ENCODE measurements at places on chromosomes 6 and 20.

- peak; percentile 29 for DNase-seq
These were observed 13.8 kb upstream of the IYD start for GRCh38 chr6:150354754-150355571.

- no peak for DNase-seq
These were observed 62.4 kb upstream of the TNFAIP3 start for GRCh38 chr6:137804637-137805036.

- DNase-seq, result no peak
These were observed 125.6 kb downstream of the CDC5L start for GRCh38 chr6:44512868-44513741.

- no peak for DNase-seq
These were observed 2.2 kb downstream of the CENPB start for GRCh38 chr20:3784216-3784853.

DNA sequence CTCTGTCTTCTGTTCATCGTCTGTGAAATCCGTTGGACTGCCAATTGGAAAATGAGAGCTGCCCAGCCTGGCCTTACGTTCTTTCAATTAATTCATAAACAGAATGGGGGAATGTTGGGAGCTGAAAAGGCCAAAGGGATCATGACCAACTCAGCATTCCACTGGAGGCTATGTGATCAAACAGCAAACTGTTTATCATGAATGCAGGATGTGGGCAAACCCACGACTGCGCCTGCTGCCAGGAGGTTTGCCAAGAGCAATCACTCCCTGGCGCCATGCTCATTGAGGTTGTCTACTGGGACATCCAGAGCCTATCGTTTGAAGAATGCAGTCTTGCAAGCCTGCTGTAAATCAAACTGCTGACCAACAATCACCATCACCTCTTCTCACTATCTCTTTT, 9.3 kb upstream of the FKBP1A start:
- DNase-seq, result no peak

DNA sequence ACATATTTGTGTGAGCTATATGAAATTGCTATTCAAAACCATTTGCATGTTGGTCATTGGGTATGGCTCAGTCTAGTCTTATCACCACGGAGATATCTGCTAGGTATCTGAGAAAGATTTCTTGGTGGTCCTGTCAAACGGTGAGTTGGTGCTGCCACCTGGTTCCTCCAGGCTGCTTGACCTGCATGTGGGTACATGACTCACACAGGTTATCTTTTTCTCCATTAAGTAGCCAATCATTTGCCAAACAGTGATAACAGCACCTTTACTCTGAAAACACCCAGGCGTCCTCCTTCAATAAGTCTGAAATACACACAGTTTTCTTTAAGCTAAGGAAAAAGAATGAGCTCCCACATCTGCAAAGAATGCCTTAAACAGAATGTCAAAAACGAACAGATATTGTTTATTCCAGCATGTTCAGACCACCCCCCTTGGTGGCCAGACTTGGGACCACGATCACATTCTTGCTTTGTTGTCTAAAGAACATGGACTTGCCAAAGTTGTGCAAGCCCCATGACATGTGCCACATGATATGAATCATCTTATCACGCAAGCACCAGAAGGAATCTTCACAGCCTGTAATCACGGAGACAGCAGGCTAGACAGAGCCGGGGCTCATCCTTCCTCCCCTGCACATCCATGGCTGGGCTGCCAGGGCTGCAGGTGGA, 200.7 kb upstream of the THBS2 start:
- DNase-seq, result peak; percentile 55

DNA sequence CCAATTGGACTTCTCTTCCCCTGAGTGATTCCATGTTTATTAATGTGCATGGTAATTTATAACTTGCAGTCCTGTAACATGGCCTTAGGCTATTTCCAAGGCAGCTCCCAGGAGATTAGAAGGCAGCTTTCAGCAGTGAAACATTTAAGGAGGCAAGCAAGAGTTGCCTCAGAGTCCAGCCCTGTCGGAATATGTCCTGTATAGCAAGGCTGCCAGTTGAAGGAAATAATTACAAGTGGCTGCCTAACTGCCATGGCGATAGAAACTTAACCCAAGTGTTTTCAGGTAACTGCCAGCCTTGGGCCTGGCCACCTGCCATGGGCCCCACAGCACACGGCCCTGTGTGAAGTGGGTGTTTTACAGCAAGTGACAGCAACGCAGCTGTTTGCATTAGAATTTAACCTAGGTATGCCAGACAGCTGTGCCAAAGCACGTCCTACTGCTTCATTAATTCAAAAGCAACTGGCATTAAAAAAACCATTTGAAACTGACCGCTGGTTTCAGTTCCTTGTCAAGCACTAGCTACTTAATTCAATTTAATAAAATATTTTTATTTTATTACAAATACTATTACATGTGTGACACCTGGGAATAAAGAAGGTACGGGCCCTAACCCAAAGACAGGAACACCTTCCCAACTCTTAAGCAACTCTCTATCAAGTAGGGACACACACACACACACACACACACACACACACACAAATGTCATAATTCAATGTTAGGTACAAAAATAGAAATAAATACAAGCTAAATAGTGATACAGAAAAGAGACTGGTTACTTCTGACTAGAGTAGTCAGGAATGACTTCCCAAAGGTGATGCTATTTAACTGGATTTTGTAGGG, 151.8 kb upstream of the HEY2 start:
- DNase-seq, result no peak

DNA sequence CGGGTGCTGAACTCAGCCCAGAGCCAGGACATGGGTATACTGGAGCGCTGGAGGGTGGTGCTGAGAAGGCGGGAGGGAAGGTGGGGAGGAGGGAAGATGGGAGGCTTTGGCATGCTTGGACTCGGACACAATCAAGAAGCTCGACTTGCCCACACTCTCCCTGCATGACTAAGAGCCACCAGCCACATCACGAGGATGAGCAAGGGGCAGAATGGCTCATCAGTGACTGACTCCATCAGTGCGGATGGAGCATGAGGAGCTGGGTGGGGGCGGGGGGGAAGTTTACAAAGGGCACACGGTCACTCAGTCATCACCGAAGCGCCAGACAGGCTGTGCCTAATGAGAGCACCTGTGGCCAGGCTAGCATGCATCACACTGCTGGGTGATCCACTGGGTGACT, 222.8 kb downstream of the KIF16B start:
- no peak for DNase-seq

DNA sequence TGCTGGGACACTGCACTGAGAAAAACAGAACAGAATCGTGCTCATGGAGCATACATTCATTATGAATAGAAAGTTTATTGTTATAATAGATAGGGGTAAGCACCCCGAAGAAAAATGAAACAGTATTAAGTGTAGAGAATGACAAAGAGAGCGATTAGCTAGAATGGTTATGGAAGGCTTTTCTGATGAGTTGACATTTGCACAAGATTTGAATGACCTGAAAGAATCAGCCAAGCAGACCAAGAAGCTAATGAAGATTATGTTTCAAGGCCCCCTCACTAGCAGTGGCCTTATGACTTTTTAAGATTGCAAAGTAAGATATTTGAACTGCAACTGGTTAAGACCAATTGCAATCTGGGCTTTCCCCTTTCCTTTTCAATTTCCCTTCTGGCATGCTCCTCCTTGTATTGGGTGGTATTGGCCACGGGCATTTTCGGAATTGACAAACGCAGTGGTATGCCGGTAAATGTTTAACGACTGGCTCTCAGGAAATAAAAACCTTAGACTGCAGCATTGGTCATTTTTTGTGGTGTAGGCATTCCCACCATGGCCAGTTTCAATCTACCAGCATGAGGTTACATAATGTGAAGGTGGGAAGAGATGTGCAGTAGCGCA, 120.0 kb upstream of the CITED2 start:
- DNase-seq, result no peak

GRCh38 chr6:135280375-135281136, 99.4 kb downstream of the MYB start:
- no peak for DNase-seq

DNA sequence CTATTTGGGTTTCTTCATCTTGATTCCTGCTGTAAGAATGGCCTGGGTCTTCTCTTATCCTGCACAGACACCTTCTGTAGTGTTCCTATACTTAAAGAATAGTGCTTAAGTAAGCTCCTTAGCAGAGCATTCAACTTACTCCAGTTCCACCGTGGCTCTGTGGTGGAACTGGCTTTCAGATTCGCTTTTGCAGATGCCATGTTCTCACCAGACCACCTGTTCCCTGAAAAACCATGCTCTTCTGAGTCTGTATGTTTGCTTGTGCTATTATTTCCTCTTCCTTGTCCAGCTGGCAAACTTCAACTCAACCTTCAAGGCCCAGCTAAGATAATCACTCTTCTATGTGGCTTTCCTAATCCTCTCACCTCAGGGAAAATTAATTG, 4.9 kb downstream of the ELMO2 start:
- no peak for DNase-seq

GRCh38 chr6:63813566-63814120, 178.0 kb downstream of the PHF3 start:
- no peak for DNase-seq

- no peak for DNase-seq
These were observed 28.8 kb downstream of the TFAP2D start for GRCh38 chr6:50742161-50742560.

- DNase-seq, result no peak
These were observed 46.7 kb upstream of the SUPT3H start for GRCh38 chr6:45424451-45424861.

GRCh38 chr20:3547906-3548305, 77.1 kb downstream of the ATRN start:
- no peak for DNase-seq

- DNase-seq, result no peak
These were observed 16.8 kb downstream of the IL22RA2 start for GRCh38 chr6:137156650-137157049.

DNA sequence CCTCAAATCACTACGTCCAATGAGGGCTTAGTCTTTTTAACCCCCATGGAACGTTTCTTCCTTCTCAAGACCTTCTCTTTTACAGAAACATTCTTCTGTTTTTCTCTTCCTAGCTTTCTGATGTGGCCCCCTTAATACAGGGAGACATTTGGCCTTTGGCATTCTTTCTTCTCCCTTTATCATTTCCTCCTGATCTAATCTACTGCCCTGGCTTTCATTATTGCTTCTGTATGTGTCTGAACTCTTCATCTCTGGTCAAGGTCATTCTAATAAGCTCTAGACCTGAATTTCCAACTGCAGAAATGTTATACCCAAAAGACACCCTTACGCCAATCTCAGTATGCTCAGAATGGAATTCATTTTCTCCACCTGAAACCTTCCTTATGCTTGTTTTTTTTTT, 18.4 kb upstream of the LAMA4 start:
- DNase-seq, result no peak

- DNase-seq, result no peak
These were observed 77.0 kb downstream of the MMS22L start for GRCh38 chr6:97205966-97206365.

DNA sequence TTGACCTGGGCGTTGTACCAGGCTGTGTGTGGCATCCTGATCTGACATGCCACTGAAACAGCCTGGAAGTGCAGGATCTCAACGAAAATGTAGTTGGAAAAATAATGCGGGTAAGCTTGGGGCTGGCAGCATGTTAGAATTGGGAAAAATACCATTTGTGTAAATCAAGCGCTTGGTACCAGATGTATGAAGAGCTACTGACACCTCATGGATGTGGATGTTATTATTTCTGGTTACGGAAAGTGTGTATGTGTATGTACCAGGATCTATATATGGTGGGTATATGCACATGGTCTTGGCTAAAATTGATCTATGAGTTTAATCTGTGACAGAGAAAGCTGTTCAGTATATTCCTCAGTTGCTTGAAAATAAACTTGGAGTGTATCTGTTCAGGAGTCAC, 22.7 kb downstream of the HIVEP1 start:
- DNase-seq, result no peak

DNA sequence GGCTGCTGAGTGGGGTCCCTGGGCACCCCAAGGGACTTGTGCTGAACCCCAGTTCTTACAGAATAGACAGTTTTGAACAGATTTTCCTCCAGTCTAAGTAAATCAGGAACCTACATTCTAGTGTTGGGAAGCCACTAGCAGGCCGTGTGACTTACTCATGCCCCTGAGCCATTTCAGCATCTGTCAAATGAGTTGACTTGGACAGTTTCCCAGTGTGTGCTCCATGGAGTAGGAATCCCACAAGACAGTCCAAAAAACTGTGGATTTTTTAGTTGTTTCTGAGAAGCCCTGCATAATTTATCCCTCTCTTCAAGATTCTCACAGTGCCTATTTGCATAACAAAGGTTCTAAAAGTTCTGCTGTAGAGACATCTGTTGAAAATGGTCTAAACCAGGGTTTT, 2.1 kb downstream of the GABRR2 start:
- DNase-seq, result no peak

GRCh38 chr20:39886650-39887190, 802.3 kb downstream of the MAFB start:
- no peak for DNase-seq

DNA sequence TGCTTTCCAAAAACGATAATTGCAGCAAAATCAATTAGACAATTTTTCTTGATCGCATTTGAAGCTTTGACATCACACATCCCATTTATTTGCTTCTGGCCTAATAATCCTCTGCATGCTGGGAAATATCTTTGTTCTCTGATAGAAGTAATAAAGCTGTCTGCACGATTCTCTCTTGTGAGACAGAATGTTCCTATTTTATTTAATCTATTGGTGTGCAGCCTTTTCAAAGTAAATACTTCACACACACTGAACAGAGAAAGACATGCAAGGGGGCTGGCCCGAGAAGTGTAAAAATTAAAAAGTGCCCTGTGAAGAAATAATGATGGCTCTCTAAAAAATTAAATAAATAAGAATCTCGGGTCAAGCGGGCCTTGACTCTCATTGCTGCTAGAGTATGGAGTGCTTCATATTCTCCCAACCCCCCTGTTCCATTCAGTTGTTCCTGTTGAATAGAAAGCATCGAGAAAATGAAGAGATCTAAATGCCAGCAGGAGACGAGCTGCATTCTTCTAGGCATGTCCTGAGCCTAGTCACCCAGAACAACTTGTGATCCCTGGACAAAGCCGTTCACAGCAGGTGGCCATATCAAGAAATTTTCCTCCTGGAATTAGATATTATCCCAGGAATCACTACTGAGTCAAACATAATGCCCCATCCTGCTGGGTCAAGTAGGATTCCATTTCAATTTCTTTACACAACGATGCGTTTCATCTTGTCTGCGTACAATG, 625.9 kb upstream of the EPHA7 start:
- DNase-seq, result no peak
